Esophagus muscularis mucosa (tissue), 4 donors: ENCODE measurements at places on chromosomes 1 and 21. TPM values are rescaled to one million over a fixed set of nuclear protein-coding genes. Genes with fewer than 3 reads are reported as not detected.
A peak's percentile ranks its signal among the peaks of the same experiment; 100 is the strongest.

Gene SELP
- total RNA-seq: 28.0 TPM

GRCh38 chr21:36321325-36322082 lies 1.5 kb downstream of the MORC3 start:
- H3K36me3 ChIP-seq: peaks cover 3% of the 10 kb centered on the region
- DNase-seq: no peak
- peak overlapping the region; percentile 85 for H3K4me3 ChIP-seq
- H3K27me3 ChIP-seq: no peaks in the 10 kb centered on the region
- H3K4me1 ChIP-seq: peaks cover 40% of the 10 kb centered on the region

DNA sequence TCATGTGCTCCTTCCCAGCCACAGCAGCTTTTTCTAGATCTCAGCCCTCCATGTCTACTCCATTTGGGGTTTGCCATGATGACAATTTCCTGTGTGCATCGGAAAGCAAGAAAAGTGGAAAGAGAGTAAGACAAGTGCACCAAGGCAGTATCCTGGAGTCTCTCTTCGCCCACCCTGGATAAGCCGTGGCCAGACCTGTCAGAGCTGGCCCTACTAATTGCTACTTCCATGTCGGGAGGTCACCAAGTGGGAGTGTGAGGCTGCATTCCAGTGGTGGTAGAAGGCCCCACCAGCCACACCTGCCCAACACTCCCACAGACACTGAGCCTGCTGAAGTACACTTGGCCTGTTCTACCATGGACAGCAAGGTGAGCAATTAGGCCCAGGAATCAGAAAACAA lies 14.0 kb upstream of the LORICRIN start:
- H3K36me3 ChIP-seq: no peaks in the 10 kb centered on the region
- H3K4me1 ChIP-seq: no peaks in the 10 kb centered on the region
- peak; percentile 72 for DNase-seq
- peaks cover 14% of the 10 kb centered on the region for H3K27me3 ChIP-seq

DNA sequence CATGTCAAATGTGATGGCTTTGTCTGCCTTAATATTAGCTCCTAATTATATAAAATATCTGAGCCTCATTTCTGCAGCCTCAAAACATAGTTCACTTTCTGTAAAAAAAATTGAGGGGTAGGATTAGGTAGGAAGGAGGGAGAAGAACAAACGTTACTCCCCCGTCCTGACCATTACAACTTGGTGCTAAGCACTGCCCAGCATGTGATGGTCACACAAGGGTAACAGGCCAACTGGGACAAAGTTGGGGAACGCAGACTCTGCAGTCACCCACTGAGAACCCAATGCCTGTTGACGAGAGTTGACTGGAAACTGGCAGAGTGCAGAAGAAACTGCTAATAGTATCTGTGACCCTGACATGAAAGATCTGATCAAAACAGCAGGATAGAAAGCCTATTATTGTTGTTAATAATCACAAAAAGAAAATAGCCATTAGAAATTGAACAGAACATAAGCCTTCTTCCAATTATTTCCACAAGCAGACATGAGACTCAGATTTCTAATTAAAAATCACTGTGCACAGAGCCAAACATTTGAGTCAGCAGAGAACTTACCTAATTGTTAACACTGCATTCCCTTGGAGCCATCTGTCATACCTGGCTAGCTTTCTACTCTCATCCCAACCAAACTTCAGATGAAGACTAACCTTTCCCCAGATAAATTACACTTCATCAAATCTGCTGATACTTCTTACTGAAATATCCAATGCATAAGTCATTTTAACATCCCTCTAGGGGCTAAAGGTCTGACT lies 5.5 kb downstream of the SORT1 start:
- peaks cover 98% of the 10 kb centered on the region for H3K4me1 ChIP-seq
- H3K4me3 ChIP-seq: peak overlapping the region; percentile 81
- no peaks in the 10 kb centered on the region for H3K36me3 ChIP-seq
- DNase-seq: no peak

GRCh38 chr1:2840036-2840809 lies 38.7 kb upstream of the TTC34 start:
- no peak overlapping the region for H3K27ac ChIP-seq
- no peak overlapping the region for H3K4me3 ChIP-seq
- no peak for DNase-seq
- H3K27me3 ChIP-seq: no peaks in the 10 kb centered on the region

DNA sequence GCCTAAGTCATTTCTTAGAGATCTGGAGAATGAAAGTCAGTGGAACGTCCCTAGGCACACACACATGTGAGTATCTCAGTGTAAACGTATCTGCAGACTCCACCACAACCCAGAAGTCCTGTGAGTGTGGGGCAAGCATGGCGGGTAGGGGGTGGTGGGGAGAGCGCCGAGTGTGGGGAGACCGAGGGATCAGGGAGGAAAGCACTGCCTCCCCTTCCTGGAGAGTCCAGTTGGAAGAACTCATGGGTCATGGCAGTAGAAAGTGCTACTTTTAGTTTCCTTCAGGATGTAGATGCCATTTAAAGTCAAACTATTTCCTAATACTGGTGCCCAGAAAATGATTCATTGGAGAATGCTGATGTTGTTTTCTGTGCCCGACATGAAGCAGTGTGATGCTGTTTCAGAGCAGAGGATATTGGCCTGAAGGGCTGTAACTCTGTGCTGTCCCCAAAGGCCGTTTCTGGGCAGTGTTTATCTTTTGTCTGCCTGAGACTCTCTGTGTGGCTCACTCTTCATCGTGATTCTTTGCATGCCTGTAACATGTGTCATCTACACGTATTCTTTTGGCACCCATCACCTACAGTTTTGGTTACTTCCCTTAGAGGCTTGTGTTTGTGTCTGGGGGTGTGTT lies 45.7 kb upstream of the TSPAN2 start:
- peaks cover 3% of the 10 kb centered on the region for H3K27me3 ChIP-seq
- DNase-seq: no peak
- peaks cover 25% of the 10 kb centered on the region for H3K4me1 ChIP-seq
- H3K4me3 ChIP-seq: peak overlapping the region; percentile 6

DNA sequence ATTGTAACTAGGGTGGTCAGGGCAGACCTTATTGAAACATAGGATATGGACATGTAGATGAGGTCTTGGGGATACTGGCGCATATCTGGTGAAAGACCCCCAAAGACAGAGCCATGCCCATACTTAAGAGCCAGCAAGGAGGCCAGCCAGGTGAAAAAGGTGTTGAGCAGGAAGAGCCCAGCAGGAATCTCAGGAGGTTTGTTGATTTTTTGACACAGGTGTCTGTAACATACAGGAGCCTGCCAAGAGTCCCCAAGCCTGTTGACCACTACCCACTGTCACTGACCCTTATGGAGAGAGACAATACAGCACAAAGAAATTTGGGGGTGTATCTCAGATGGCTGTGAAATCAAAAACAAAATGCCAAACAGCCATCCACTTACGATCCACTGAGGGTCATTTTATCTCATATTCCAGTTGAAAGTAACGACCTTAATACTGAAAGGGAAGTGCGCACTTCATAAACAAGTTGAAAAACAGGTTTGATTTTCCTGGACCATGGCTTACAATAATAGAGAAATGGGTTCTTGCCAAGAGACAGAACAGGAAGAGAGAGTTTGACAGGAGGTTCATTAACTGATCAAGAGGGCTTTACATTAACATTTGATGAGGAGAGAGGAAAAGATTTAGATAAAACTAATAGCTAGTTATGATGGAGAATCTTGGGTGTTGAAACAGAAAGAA lies 163.6 kb downstream of the GLUL start:
- H3K4me1 ChIP-seq: no peaks in the 10 kb centered on the region
- no peak for DNase-seq
- H3K27ac ChIP-seq: no peak overlapping the region

DNA sequence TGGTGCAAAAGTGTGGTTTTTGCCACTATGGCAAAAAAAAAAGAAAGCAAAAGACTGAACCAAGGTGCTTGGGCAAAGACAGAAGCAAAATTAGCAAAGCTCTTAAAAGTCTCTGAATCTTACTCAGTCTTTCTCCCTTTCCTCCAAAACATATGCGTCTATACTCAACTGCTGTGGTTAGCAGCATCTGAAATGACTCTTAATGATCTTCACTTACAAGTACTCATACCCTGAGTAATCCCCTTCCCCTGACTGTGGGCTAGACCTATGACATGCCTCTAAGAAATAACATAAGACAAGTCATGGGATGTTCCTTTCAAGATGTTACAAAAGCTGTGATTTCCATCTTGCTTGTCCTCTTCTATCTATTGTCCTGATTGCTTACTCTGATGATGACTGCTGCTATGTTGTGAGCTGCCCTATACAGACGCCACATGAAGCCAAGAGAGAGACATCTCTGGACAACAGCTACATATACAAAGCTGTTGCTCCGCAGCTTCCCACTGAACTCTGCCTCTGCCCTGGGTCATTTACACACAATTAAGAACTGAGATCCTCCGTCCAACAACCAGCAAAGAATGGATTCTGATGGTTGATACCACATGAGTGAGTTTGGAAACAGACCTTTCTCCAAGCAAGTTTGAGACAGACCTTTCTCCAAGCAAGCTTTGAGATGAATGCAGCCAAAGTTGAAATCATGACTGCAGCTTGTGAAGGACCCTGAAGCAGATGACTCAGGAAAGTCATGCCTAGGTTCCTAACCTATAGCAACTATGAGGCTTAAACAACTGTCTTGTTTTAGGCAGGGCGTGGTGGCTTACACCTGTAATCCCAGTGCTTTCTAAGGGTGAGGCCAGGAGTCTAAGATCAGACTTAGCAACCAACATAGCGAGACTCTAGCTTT lies 55.2 kb downstream of the PUM1 start:
- H3K27ac ChIP-seq: no peak overlapping the region
- no peaks in the 10 kb centered on the region for H3K36me3 ChIP-seq
- no peak for DNase-seq
- H3K4me1 ChIP-seq: peaks cover 84% of the 10 kb centered on the region

DNA sequence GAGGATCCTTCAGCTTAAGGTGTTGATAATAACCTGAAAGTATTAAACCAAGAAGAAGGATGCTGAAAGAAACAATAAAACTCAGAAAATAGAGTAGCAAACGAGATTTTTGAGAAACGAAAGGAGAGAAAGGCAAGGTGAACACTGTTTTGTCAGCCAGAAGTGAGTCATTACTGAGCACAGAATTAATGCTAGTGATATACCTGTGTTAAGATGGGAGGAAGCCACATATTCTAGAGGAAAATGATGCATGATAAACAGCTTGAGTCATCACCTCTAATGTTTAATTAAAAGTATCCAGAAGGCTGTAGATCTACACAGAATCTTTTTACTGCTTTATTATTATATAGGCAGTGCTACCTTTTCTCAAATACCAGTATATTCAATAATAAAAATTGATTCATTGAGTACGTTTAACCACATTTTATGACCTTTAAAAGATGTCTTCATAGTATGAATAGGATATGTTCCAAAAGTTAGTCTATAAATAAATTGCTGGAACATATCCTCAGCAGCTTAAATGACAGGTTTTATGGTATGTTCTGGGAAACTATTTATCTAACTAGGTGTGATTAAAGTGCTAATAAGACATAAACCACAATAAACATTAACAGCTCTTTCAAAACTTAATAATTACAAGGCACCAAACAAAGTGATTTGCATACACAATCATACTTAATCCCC lies 10.3 kb downstream of the SH3GLB1 start:
- H3K4me1 ChIP-seq: peaks cover 63% of the 10 kb centered on the region
- H3K36me3 ChIP-seq: peaks cover 36% of the 10 kb centered on the region
- no peaks in the 10 kb centered on the region for H3K27me3 ChIP-seq
- DNase-seq: no peak
- no peak overlapping the region for H3K4me3 ChIP-seq

DNA sequence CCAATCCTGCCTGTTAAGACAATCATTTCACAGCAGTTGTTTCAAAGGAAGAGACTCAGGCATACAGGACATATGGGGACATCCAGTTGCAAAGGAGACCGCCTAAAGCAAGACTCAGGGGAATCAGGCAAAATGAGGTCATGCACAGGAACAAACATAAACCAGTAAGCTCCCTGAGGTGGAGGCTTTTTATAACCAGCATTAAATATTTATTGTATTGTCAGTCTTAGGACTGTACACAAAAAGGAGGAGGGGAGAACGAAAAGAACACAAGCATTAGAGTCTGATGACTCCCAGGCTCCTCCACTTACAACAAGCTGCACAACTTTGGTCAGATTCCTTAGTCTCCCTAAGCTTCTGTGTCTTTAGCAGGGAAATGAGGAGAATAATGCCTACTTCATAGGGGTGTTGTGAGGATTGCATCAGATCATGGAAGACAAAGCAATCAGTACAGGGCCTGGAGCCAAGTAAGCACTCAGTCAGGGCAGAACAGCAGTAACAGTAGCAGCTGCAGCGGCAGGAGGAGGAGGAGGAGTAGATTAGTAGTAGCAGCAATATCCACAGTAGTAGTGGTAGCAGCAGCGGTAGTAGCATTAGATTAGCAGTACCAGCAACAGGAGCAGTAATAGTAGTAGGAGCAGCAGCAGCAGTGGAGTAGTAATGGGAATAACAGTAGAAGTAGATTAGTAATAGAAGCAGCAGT lies 54.2 kb upstream of the SPATA6 start:
- H3K4me1 ChIP-seq: peaks cover 21% of the 10 kb centered on the region
- no peaks in the 10 kb centered on the region for H3K36me3 ChIP-seq
- no peaks in the 10 kb centered on the region for H3K27me3 ChIP-seq

DNA sequence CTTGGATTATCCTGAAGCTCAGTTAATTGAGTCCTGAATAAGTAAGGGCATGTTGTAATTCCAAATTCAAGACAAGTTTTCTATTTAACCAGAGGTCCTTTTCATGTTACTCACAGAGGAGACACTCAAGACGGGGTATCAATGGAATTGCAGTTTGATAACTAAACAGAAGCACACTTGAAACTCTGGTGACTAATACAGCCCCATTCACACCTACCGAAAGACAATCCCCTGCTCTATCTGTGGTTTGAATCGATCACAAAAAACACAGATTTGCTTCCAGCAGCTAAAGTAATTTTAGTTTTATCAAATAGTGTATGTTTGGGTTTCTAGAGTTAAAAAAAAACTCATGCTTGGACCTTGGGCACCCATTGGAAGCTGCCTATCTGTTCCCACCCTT lies 60.4 kb downstream of the TEX35 start:
- DNase-seq: no peak
- H3K27me3 ChIP-seq: no peaks in the 10 kb centered on the region
- H3K4me1 ChIP-seq: no peaks in the 10 kb centered on the region
- no peaks in the 10 kb centered on the region for H3K36me3 ChIP-seq
- no peak overlapping the region for H3K27ac ChIP-seq
